NCI-H187 treated with DMSO at 0.1 percent for 48 hours (cell line): ENCODE measurements at places on chromosomes 4 and X.

- DNase-seq = no peak
Measured at GRCh38 chr4:152962150-152962549, 26.0 kb downstream of the FHDC1 start.

- no peak for DNase-seq
Measured at GRCh38 chr4:76607846-76608245, 172.8 kb downstream of the SHROOM3 start.

GRCh38 chrX:39418254-39418704 is 617.0 kb downstream of the MID1IP1 start:
- DNase-seq = no peak

DNA sequence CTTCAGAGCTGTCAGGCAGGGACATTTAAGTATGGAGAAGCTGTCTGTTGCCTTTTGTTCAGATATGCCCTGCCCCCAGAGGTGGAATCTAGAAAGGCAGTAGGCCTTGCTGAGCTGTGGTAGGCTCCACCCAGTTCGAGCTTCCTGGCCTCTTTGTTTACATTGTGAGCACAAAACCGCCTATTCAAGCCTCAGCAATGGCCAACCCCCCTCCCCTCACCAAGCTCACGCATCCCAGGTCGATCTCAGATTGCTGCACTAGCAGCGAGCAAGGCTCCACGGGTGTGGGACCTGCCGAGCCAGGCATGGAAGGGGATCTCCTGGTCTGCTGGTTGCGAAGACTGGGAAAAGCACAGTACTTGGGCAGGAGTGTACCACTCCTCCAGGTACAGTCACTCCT is 59.3 kb downstream of the ZNF674 start:
- no peak for DNase-seq

GRCh38 chr4:118772081-118772766 is 63.7 kb downstream of the SEC24D start:
- no peak for DNase-seq

- no peak for DNase-seq
Measured at GRCh38 chrX:140318296-140318695, 186.6 kb downstream of the SOX3 start.

- no peak for DNase-seq
Measured at GRCh38 chr4:40316333-40316781, 18.8 kb upstream of the CHRNA9 start.
